Vagina (tissue), 2 donors: ENCODE measurements at places on chromosomes 11 and 22. TPM values are rescaled to one million over a fixed set of nuclear protein-coding genes. Genes with fewer than 3 reads are reported as not detected.

DNA sequence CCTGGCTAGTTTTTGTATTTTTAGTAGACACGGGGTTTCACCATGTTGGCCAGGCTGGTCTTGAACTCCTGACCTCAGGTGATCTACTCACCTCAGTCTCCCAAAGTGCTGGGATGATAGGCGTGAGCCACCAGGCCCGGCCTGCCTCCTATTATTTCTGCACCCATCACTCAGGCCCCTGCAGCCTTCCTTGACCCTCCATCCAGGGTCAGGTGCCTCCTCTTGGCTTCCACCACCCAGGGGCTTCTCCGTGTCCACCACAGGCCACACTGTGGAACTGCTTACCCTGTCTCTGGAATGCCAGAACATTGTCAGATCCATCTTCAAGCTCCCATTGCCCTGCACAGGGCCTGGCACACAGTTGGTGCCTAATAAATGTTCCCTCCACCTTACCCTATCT lies 75.4 kb upstream of the RTL6 start:
- no peaks in the 10 kb centered on the region for H3K27me3 ChIP-seq
- H3K27ac ChIP-seq = no peak overlapping the region
- no peaks in the 10 kb centered on the region for H3K36me3 ChIP-seq
- peaks cover 14% of the 10 kb centered on the region for H3K4me1 ChIP-seq

DNA sequence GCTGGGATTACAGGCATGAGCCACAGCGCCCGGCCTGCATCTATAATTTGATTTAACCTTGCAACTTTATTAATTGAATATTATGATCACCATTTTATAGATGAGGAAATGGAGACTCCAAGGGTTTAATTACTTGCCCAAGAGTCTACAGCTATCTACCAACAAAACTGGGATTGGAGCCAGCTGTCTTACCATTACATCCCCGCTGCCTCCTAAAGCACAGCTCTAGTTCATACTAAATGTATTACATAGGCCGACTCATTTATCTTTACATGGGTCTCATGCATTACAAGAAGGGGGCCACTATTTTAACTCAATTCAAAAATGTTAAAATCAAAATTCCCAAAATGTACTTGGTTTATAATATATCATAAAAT lies 14.1 kb upstream of the TMA7B start:
- H3K4me1 ChIP-seq = no peaks in the 10 kb centered on the region
- H3K4me3 ChIP-seq = no peak overlapping the region
- DNase-seq = no peak
- H3K36me3 ChIP-seq = no peaks in the 10 kb centered on the region
- no peak overlapping the region for H3K27ac ChIP-seq
- H3K27me3 ChIP-seq = no peaks in the 10 kb centered on the region

DERL3 gene
- total RNA-seq = 0.25 TPM

GRCh38 chr11:124633355-124633754 lies 10.7 kb downstream of the TBRG1 start:
- no peaks in the 10 kb centered on the region for H3K4me1 ChIP-seq
- H3K27ac ChIP-seq = no peak overlapping the region
- no peaks in the 10 kb centered on the region for H3K27me3 ChIP-seq
- peaks cover 44% of the 10 kb centered on the region for H3K36me3 ChIP-seq
- H3K4me3 ChIP-seq = no peak overlapping the region
- no peak for DNase-seq

SESN3 gene
- total RNA-seq = 28.2 TPM

DNA sequence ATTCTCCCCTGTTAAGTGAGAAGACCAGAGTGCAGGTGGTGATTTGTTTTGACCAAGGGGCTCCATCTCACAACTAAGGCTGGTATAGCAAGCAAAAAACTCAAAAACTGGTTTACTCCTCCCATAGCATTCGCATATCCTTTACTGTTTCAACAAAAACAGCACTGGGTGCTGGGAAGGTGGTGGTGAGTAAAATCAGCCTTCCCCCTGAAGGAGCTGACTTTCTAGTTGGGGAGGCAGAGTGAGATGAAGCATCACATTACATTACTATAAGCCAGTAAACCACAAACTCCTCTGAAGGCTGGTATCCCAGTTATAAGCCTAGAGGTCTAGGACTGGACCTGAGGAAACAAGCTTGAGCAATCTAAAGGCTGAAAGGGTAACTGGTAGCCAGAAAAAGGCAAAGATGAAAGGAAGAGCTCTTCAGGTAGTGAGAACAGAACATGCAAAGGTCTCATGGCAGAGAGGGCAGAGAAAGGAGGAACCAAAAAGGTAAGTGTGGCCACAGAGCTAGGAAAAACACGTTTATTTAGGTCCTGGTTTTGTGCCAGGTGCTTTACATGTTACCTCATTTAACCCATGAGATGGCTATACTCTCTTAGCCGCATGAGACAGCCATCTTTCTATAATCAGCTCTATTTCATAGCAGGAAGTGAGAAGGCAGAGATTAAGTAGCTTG lies 22.3 kb downstream of the TMEM123 start:
- no peak for DNase-seq
- peaks cover 23% of the 10 kb centered on the region for H3K4me1 ChIP-seq
- H3K36me3 ChIP-seq = no peaks in the 10 kb centered on the region
- no peak overlapping the region for H3K27ac ChIP-seq
- H3K27me3 ChIP-seq = no peaks in the 10 kb centered on the region

BRMS1 gene
- 37.1 TPM for total RNA-seq

DNA sequence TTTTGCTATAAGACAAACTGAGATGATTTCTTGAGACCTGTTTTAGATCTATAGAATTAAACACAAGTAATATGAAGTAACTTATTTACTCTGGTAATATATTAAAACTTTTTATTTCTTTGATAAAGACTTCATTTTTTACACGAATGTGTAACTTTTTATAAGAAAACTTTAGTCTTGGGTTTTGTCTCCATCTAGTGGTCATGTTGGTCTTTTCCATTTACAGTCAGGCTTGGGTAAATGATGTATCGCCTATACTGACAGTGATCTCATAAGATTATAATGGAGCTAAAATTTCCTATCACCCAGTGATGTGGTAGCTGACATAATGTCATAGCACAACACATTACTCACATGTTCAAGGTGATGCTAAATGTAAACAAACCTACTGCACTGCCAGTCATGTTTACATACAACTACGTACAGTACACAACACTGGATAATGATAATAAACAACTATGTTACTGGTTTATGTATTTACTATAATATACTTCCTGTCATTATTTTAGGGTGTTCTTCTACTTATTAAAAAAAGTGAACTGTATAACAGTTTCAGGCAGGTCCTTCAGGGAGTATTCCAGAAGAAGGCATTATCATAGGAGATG lies 7.5 kb upstream of the C11orf97 start:
- no peak for DNase-seq
- no peak overlapping the region for H3K27ac ChIP-seq
- H3K36me3 ChIP-seq = no peaks in the 10 kb centered on the region
- no peak overlapping the region for H3K4me3 ChIP-seq

GRCh38 chr22:39839204-39839603 lies 54.4 kb downstream of the ENTHD1 start:
- no peaks in the 10 kb centered on the region for H3K36me3 ChIP-seq
- H3K27ac ChIP-seq = no peak overlapping the region
- H3K4me1 ChIP-seq = no peaks in the 10 kb centered on the region
- H3K4me3 ChIP-seq = no peak overlapping the region

DNA sequence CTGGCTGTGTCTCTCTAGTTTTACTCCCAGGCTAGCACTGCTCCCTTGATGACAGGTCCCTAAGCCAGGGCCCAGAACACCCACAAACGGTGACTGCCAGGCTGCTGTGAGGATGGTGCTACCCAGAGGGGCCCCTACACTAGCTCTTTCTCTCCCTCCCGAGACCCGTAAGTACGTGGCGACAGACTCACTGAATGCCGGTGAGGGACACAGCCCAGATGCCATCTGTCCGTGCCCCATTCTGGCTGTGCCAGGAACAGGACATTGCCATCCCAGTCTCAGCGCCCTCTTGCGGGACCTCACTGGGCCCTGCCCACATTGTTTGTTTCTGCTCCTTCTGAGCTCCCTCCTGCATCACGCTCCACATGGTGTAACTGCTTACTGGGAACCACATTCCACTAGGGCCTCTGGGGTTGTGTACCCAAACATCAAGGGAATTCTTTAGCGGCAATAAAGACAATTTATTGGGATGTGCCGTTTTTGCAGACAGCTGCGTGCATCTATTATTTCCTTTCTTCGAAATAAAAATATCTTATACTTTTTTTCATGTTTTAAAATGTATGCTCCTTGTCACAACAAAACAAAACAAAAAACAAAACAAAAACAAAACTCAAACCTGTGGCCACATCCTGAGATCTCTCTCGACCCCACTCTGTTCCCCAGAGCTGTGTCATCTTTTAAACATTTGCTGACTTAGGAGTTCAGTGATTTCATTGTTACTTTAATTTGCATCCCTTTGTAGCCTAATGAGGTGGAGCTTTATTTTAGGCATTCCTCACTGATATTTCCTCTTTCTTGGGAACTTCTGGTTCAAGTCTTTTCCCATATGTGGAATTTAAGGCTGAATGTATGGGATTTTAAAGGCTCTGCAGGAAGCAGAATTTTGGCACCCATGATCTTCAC lies 4.4 kb upstream of the TPCN2 start:
- H3K27ac ChIP-seq = peak overlapping the region; percentile 84
- no peaks in the 10 kb centered on the region for H3K27me3 ChIP-seq
- H3K36me3 ChIP-seq = no peaks in the 10 kb centered on the region
- H3K4me1 ChIP-seq = peaks cover 47% of the 10 kb centered on the region
- H3K4me3 ChIP-seq = no peak overlapping the region
- DNase-seq = no peak
